ENCODE measurements at places on chromosomes 6 and 20.
A peak's percentile ranks its signal among the peaks of the same experiment; 100 is the strongest.

- DNase-seq = no peak
These were observed 2.2 kb downstream of the CENPB start for GRCh38 chr20:3784216-3784853.

- DNase-seq = no peak
These were observed 39.5 kb downstream of the ELOVL5 start for GRCh38 chr6:53309059-53309900.

DNA sequence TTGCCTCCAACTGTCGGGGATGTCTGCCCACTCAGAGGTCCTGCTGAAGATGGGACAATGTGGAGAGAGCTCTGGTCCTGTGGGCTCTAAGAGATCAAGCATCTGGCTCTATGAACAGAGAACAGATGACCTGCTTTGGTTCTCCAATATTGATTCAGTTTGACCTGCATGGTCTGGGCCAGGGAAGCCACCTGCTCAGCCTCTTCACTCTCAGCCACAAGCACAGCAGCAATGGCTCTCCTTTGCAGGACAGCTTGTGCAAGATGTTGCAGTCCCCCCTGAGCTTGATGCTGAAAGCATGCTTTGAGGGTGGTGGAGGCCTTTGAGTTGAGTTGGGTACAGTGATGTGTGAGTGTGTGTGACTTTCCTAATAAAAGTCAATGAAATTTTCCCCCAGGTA lies 18.6 kb upstream of the MCM3 start:
- no peak for DNase-seq

DNA sequence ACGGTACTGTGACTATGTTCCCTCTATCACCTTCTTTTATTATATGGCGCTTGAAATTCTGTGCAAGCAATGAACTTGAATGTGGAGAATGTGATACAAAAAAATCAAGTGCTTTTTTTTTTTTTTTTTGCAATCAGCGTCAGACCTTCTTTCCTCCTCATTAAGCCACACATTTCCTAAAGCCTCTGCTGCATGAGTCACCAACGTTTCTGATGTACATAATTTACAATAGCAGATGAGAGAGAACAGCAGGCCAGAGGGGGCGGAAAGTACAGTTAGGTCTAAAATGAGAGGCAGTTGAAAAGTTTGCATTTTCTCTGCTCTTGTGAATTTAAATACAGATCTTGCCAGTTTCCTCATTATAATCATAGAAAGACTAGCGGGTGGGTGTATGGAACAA lies 114.6 kb upstream of the RIPOR2 start:
- DNase-seq = peak; percentile 86

GRCh38 chr6:41707565-41708200 lies 27.7 kb downstream of the TFEB start:
- peak; percentile 42 for DNase-seq

- no peak for DNase-seq
These were observed 27.3 kb downstream of the RAMACL start for GRCh38 chr6:166559211-166559610.

GRCh38 chr20:34703424-34704176 lies 544 bp upstream of the TP53INP2 start:
- DNase-seq = no peak

DNA sequence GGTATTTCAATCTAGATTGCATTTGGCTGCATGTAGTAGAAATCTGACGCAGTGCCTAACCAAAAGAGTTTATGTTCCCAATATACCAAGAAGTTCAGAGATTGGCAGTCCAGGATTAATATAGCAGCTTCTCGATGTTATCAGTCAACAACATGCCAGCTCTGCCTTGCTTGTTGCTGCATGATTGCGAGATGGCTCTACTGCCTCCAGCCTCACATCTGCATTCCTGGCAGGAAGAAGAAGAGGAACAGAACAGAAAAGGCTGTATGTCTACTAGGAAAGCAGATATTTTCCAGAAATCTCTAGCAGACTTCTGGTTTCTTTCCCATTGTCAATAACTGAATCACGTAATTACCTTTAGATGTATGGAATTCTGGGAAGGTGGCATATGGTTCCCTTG lies 60.8 kb downstream of the SLC35D3 start:
- no peak for DNase-seq

DNA sequence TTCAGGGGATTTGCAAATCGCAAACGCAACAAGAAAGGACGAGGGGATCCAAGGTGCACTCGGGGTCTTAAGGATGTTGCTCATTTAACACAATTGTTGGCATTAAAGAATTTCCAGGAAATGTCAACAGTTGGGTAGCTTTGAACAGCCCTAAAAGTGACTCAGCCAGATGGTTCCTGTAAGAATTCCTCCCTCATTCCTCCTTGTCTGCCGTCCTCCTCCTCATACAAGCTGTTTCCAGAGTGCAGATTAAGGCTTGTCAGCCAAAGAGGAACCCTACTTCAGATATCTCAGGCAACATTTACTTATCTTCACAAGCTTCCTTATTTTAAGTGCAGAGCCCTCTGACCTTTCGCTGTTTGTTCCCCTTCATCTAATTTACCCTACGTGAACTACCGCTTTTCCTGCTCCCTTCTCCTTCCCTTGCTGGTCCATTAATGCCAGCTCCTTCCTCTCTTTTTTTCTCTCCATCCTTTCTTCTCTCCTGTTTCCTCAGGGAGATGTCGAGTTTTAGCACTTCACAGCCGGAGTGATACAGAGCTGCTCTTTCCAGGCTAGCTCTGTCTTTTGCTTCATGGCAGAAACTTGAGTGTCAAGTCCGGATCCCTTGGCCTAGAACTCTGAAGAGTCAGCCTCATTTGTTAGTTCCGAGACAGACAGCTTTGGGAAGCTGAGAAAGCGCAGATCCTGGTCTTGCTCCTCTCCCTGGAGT lies 26.1 kb upstream of the TBC1D7 start:
- DNase-seq = no peak

DNA sequence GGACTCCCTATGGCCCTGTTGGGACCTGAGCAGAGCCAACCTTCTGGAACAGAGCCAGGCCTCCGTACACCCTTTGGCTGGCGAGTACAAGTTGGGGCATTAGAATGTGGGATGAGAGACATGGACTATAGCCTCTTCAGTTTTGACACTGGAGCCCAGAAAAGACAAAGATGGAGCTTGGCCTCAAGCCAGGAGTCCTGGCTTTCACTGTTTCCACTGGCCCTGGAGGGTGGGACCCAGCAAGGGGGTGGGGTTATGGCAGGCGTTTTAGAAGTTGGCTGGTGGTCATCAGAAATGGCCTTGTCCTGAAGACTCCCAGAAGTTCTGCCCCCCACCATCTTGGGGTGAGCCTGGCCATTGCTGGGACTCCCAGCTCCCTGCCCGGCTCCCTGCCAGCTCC lies 21.8 kb downstream of the ITPR3 start:
- DNase-seq = no peak

DNA sequence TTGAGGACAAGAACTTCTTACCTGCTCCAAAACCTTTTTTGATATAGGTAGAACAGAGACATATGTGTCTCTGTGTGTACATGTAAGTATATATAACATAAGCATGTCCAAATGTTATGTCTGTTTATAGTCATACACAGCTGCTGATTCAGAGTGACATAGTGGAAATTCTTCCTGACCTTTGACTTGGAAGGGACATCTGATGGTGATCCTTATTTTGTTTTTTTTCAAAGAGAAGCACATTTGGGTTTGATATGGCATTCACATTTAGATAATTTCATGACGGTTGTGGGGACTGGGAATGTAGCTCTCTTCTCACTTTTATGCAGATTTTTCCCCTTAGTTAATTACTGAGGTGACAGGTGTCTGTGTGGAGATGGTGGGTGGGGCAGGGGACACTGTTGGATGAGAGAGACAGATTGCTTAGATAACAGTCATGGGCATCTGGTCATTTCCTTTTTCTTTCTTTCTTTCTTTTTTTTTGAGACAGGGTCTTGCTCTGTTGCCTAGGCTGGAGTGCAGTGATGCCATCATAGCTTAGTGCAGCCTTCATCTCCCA lies 39.0 kb downstream of the FARS2 start:
- DNase-seq = no peak

- no peak for DNase-seq
These were observed 45.3 kb upstream of the TRDN start for GRCh38 chr6:123681957-123682462.

Measured in CD4-positive, alpha-beta T cell treated with Interleukin-4 for 4 hours (primary cell).